ENCODE measurements at places on chromosomes 6 and 20.

DNA sequence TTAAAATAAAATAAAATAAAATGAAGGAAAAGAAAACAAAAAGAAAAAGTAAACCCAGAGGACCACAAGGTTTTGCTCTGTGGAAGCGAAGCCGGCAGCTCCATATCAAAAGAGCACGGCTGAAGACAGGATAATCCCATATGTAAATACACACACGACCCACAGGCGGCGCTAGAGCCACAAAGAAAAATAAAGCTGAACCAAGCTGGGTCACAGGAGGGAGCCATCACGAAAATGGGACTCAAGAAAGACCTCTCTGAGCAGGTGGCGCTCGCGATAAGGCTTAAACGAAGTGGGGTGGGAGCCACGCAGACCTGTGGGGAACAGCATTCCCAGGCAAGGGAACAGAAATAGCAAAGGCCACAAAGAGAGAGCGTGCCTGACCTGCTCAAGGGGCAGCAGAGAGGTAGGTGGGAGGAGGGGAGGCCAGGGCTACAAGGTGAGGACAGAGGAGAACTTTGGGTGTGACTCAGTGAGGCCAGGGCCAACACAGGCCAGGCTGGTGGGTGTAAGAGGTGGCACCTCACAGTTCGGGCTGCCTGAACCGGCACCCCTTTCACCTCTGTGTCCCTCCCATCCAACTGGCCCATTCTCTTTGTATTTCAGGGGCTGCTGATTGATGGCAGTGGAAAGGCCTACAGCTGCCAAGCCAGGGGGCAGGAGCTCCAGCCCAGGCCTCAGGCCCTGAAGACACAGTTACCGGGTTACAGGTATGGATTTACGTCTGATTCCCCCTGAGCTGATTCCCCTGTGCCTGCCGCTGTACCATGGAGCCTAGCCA is 26.0 kb downstream of the PTGIS start:
- peak; percentile 89 for DNase-seq

GRCh38 chr6:12537389-12537788 is 179.2 kb upstream of the PHACTR1 start:
- no peak for DNase-seq

DNA sequence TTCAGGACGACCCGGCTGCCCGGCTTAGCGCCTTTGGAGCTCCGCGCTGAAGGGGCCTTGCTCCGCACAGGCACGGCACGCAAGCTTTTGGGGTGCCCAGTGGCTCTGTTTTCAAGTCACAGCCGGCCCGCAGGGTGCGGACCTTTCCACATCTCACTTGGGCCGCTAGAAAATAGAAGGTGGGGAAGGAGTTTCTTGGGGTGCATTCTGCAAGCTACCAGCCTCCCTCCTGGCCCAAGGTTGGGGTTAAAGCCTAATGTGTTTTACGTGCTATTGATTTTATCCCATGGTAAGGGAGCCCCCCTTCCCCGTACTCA is 561 bp downstream of the KAT14 start:
- DNase-seq, result no peak

- DNase-seq, result no peak
These were observed 758.3 kb downstream of the KIF16B start for GRCh38 chr20:15814911-15815310.

DNA sequence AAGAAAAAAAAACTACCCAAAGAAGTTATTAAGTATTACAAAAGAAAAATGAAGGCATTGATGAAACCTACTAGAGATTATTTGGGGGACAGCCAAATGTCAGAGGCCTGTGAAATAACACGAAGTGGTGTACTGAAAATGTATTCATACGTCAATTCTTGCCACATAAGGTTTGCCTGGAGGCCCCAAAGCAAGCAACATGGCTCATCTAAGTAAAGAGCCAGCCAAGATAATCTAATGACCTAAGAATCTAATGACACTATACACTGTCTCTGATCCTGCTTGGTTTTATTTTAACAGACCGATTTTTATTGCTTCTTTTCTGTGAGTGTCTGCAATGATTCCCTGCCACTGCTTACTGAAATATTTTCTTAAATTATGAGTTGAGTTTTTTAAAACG is 34.7 kb downstream of the FILIP1 start:
- no peak for DNase-seq

- DNase-seq, result no peak
These were observed 110.6 kb downstream of the BACH2 start for GRCh38 chr6:90186026-90186425.

DNA sequence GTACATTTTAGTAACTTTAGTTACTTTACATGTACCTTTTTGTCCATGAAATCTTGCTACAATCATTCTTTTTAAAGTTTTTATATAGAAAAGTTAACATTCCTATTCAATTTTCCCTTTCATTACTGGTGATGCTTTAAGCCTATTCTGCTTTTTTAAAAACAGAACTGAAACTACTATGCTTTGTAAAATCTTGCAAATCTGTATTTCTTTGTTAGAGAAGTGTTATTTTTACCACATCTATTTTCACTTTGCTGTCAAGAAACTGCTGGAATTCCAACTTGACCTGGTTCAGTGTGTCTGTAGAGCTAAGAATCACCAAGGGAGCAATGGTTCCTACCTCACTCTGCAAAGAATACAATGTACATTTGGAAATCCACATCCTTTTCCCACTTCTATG is 21.8 kb upstream of the SAMD5 start:
- DNase-seq, result peak; percentile 1

- DNase-seq, result no peak
These were observed 1.9 kb upstream of the MYT1 start for GRCh38 chr20:64162239-64162910.

DNA sequence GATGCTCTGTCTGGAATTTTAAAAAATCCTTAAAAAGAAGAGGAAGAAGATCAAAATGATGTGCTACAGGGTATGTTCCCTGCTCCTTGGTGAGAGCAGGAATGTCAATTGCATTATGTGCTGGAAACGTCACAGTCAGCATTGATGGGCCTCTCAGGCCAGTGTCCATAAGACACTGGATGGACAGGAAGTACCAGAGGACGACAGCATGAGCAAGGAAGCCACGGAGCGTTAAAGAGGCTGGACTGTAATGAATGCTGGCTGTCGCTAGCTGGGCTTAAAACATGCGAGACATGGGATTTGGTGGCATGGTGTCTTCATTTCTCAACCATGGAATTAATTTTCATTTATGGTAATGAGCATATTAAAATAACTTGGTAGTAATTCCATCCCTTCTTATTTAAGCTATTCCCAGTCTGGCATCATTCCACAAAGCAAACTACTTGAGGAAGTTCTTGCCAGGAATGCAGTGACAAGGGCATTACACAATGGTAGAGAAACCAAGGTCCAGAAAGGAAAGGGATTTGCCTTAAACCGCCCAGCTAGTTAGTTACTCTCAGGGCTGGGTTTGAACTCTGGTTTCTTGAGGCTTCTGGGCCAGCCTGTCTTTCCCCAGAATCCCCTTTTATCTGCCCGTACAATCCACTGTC is 166.6 kb upstream of the SOX4 start:
- DNase-seq, result no peak

DNA sequence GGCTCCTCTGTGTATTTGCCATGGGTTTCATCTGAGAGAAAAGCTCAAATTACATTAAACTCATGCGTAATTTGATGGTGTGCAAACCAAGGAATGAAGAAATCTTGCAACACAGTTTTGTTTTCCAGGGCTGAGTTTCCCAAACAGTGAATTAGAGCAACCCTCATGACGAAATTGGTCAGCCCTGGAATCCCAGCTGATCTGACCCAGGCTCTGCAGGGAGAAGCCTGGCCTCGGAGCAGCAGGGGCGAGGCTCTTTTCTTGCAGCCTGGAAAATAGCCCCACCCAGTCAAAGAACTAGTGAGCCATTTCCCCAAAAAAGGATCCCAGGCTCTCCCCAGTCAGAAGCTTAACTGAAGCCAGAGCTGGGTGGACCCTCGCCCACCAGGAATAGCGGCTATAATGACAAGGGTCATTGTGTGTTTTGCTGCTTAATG is 107.3 kb upstream of the SNX9 start:
- no peak for DNase-seq

DNA sequence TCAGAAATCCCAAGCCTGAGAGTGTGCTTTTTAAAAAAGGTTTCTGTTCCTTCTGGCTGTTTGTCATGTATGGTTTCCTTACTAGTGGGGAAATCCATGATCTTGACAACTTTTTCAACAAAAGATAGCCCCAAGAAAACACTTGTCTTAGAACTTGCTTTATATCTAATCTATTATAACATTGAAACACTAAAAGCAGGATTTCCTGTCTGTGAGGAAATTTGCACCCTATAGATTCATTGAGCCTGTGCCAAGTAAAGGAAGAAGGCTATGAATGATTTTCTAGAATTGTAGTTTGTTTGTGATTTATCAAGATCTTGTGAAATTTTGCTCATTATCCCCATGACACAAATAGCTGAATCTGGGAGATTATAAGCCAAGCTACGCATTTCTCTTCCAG is 238.6 kb upstream of the RIN2 start:
- no peak for DNase-seq

- DNase-seq, result no peak
These were observed 5.7 kb downstream of the HELZ2 start for GRCh38 chr20:63568170-63568981.

DNA sequence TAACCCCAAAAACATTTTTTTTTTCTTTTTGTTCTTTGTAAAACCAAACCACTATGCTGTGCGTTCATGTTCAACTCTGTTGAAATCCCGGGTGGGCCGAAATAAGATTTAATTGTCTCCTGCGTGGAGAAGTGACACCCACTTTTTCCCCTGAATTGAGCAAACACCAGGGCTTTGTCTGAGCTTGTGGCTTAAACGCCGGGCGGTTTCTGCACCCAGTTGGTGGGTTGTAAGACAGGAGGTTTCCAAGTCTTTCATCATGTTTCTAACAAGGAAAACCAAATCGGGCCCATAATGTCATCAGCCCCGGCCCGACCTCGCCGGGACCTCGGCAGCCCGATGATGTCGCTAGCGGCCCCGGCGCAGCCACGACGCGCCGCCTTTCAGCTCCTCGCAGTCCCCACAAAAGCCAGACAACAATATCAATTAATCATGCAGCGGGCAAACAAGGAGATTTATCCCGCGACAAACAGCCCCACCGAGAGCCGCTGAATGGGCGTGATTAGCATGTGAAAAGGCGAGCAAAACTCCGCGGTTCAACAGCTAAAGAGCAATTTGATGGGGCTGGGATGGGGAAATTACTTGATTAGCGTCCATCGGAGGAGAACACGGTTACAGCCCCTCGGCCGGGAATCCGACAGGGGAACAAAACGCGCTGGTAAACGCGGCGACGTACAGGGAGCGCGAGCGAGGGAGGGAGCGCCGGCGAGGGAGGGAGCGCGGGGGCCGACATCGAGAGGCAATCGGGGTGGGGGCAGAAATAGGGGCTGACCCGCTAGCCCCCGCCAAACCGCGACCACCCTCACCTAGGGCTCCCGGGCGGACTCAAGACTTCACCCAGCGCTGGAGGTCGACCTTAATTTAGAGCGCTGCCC is 5.3 kb downstream of the LINC00237 start:
- DNase-seq, result peak; percentile 47

DNA sequence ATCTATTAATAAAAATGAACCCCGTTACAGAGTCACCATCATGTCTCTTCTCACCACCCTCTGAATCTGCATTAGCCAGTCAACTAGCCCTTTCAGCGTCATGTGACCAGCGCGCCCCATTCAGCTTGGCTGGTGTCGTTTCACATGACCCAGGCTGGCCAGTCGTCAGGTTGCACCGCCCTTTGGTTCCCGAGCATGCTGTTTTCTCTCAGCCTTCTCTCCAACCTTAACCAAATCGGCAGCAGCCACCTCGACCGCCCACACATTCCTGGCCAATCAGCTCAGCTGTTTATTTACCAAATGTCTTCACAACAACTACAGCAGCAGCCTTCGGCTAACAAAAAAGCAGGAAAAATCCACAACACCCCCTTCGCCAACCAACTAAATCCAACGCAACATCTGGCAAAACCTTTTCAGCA is 5.6 kb downstream of the SRSF3 start:
- DNase-seq, result no peak

DNA sequence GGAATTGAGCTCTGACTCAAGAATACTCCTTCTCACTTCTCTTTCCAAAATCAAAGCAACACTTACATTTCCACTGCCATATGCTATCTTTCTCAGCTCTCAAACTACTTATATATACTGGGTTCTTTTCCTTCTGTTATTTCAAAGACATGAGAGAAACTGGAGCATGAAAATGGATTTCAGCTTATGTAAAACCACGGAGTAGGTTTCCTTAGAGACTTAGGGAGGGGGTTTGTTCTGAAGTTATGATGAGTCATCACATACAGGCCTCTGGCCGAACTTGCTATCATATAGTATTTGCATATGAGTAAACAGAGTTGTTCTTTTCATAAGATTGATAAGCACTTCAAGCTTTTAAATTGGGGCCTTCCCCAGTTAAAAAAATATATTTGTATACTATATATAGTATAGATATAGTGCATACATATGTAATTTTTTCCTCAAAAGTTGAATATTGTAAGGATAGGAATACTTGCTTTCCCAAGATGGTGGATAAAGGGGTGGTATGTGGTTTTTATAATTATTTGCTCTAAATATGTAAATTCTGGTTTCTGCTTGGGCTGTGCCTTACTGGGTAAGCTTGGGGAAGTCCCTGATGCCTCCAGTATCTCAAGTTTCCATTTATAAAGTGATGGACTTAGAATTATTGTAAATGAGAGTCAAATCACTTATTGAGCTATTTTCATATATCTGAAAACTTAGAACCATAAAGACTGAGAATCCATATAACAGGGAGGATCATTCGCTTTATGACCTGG is 273.9 kb downstream of the RFPL4B start:
- no peak for DNase-seq

GRCh38 chr6:181049-181654 is 111.1 kb upstream of the DUSP22 start:
- peak; percentile 70 for DNase-seq

DNA sequence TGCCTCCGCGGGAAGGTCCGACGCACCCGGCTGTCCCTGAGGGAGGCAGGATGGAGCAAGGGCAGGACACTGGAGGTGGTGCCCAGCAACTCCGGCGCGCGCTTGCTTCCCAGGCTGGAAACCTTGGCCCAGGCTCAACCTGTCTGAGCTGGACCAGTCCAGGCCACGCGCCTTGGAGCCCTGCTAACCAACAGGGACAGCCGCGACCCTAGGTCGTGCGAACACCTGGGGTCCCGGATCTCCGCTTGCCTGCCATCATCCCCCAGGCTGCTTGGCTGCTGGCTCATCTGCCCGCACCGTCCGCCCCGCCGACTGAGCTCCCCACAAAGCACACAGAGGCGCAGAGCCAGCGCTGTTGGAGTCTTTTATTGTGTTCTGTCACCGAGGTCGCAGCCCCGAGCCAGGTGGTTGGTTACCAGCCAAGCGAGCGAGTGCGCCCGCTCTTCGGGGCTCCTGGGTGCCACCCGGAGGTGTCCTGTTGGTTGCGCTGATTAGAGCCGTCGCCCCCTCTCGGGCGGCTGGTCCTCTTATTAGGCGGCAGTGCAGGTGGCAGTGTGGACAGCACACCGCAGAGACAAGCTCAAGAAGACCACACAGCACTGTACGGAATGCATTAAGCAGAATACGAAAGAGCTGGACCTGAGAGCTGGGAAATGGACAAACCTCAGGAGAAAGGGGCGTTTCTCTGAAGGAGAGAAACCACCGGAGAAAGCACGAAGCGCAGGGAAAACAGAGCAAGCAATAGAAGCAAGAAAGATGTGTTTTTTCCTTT is 3.8 kb downstream of the COL12A1 start:
- DNase-seq, result no peak

GRCh38 chr6:13681305-13682061 is 30.2 kb downstream of the RANBP9 start:
- DNase-seq, result peak; percentile 11
